ENCODE measurements at places on chromosomes 1 and 21. TPM values are rescaled to one million over a fixed set of nuclear protein-coding genes. Genes with fewer than 3 reads are reported as not detected.

Gene HSD3B1
- total RNA-seq: not detected

Gene KRTAP7-1
- total RNA-seq: not detected

Gene PPFIA4
- total RNA-seq: under 0.01 TPM

Gene DISC1
- 9.4 TPM for total RNA-seq

Gene KDM5B
- total RNA-seq: 37.4 TPM

Gene NBPF3
- total RNA-seq: 1.6 TPM

Gene SLC16A1
- 51.5 TPM for total RNA-seq

Measured in bladder microvascular endothelial cell (primary cell).